ENCODE measurements at places on chromosomes 5 and 9. TPM values are rescaled to one million over a fixed set of nuclear protein-coding genes. Genes with fewer than 3 reads are reported as not detected.

DNA sequence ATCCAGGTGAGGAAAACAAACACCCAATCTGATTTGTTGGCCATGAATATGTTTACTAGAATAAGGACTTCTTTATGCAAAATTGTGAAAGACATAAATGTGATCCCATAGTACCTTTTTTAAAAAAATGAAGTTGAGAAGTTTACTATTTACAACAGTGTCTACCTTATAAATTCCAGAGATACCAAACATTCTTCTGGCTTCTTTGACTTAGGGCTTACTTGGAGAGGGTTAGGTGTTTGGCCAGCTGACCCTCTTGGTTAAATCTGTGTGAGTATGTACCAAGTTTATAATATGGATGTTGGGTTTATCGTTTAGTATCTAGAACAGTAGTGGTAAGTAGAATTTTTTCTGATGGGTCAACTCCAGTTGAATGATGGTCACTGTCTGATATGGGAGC, 212.3 kb downstream of the DOCK8 start:
- H3K27me3 ChIP-seq: no peaks in the 10 kb centered on the region
- no peaks in the 10 kb centered on the region for H3K4me1 ChIP-seq

DNA sequence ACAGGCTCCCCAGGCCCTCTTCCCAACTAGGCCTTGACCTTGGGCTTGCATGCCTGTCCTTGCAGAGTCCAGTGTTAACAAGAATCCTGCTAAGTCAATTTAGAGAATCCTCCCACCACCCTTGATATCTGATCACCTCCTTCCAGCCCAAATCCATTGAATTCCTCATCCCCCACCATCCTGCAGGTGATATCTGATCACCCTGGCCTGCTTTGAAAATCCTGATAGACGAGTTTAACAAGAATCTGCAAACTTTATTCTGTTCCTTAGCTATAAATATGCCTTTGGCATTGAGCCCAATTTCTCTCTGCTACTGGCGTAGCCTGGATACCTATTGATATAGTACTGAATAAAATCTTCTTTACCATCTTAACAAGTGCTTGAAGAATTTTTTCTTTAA, 125.5 kb downstream of the DIRAS2 start:
- H3K27me3 ChIP-seq: no peaks in the 10 kb centered on the region
- H3K36me3 ChIP-seq: no peaks in the 10 kb centered on the region
- H3K4me1 ChIP-seq: no peaks in the 10 kb centered on the region
- DNase-seq: no peak
- no peak overlapping the region for H3K27ac ChIP-seq

Gene SLC6A19
- not detected for total RNA-seq

- no peaks in the 10 kb centered on the region for H3K27me3 ChIP-seq
- H3K27ac ChIP-seq: no peak overlapping the region
- no peak overlapping the region for H3K4me3 ChIP-seq
- peaks cover 8% of the 10 kb centered on the region for H3K36me3 ChIP-seq
- DNase-seq: no peak
Observed at GRCh38 chr5:159628703-159629102, 287.6 kb upstream of the ADRA1B start.

DNA sequence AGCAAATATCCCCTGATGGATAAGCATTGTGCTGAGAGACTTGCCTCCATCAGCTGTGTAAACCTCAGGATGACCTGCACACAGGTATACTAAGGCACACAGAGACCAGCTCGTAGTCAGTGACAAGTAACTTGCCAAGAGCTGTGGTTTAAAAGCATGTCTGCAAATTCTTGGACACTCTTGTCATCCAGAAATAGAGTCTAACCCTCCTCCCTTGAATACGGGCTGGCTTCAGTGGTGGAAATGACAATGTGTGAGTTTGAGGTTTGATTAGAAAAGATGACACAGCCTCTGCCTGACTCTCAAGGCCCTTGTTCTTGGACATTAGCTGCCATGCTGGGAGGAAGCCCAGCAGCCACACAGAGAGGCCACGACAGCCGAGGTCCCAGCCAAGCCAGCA, 114.4 kb downstream of the GADD45G start:
- no peak overlapping the region for H3K4me3 ChIP-seq
- H3K27ac ChIP-seq: no peak overlapping the region
- peaks cover 2% of the 10 kb centered on the region for H3K27me3 ChIP-seq

Gene GDNF
- 0.51 TPM for total RNA-seq

DNA sequence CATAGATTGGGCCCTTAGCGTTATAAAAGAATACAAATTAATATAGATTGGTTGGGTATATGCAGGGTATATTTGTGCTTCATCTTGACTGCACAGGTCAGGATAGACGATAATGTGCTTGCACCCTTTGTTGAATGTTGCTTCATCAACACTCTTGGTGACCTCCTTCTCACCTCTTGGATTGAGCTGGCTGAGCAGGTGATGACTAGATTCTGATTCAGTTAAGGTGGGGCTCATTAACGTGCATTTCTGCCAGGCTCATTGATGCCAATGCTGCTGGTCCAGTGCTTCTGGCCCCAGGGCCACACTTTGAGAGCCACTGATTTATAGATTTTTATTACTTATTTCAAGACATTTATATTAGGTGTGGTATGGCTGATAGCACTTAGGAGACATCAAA, 27.7 kb downstream of the PCSK5 start:
- no peaks in the 10 kb centered on the region for H3K36me3 ChIP-seq
- no peak for DNase-seq
- no peak overlapping the region for H3K4me3 ChIP-seq
- no peak overlapping the region for H3K27ac ChIP-seq
- H3K4me1 ChIP-seq: no peaks in the 10 kb centered on the region
